IMR-90 (cell line): ENCODE measurements at places on chromosomes 6 and 20. TPM values are rescaled to one million over a fixed set of nuclear protein-coding genes. Genes with fewer than 3 reads are reported as not detected.

Gene HLA-DOB
- 0.28 and 0.36 TPM in 2 replicates for total RNA-seq

Gene RTN4IP1
- 9.9 and 11.7 TPM in 2 replicates for total RNA-seq

Gene C6orf163
- 0.90 and 1.7 TPM in 2 replicates for total RNA-seq

Gene CLPSL1
- total RNA-seq, result not detected in 2 replicates
